ENCODE measurements at places on chromosomes 13 and 19.
A peak's percentile ranks its signal among the peaks of the same experiment; 100 is the strongest.

DNA sequence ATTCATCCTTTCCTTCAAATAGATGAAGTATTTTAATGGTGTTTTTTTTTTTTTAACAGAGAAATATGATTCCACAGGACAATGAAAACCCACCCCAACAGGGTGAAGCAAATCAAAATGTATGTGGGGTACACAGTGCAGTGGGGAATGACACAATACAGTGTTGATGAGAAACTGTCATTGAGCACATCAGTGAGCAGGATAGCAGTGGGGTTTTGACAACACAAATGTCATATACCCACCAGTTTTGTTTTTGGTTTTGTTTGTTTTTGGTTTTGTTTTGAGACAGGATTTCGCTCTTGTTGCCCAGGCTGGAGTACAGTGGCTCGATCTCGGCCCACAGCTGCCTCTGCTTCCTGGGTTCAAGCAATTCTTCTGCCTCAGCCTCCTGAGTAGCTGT lies 29.2 kb downstream of the ZNF844 start:
- no peak for DNase-seq

DNA sequence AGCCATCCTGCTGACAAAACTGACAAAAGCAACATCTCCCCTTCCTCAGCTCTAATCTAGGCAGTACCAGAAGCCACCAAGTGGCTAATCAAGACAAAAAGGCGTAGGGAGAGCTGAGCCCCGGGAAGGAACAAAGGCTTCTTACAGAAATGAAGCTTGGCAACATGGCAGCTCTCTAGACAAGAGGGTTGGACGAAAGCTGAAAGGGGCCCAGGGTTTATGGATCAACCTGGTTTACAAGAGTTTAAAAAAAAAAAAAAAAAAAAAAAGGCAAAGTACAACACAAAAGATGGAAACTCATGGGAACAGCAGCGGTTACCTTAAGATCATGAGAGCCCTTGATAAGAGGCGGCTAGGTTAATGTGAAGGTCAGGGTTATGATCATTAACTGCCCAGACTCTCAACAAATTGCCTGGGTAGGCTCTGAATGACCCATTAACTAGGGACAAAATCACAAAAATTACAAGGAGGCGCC lies 14.0 kb downstream of the ZC3H4 start:
- DNase-seq, result no peak

- no peak for DNase-seq
Observed at GRCh38 chr13:50910485-50910805, 854 bp downstream of the RNASEH2B start.

GRCh38 chr19:49017666-49018351 lies 918 bp upstream of the LHB start:
- peak; percentile 85 for DNase-seq

DNA sequence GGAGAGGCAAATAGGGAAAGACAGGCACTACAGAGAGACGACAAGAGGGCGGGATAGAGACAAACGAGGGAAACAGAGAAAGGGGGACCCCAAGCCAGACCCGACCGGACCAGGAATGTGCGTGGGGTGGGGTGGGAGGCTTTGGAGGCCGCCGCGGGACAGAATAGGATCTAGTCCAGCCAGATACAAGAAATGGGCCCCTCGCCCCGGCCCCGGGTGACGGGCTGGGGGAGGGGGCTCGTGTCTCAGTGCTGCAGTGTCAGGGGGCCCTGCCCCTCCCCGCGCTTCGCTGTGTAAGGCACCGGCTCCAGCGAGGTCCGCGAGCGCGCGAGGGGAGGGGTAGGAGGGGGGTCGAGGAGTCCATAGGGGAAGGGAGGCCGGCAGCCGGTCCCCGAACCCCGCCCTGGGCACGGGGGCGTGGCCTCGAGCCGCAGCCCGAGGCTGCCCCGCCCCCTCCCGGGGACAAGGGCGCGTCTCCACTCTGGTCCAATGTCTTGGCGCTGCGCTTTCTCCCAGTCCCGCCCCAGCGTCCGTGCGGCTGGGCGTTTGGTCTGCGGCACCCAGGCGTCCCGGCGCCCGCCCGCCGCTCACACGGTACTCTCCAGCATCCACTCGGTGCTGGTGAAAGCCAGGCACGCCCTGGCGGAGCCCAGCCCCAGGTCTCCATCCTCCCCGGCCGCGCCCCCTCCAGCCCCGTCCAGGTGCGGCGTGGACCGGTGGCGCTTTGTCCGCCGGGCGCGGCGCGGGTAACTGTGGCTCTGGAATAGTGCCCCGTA lies 11.0 kb downstream of the IFNL1 start:
- no peak for DNase-seq
